ENCODE measurements at places on chromosomes 7 and 10. TPM values are rescaled to one million over a fixed set of nuclear protein-coding genes. Genes with fewer than 3 reads are reported as not detected.

The FKBP6 gene
- not detected for total RNA-seq

The ACTR3C gene
- 1.9 TPM for total RNA-seq

The GPR146 gene
- 13.7 TPM for total RNA-seq

The IFT22 gene
- 2.7 TPM for total RNA-seq

The TLL2 gene
- not detected for total RNA-seq
